Hematopoietic multipotent progenitor cell treated with erythropoietin and hydrocortisone succinate and interleukin-3 and kit ligand, for 8 days (in vitro differentiated cells): ENCODE measurements at places on chromosomes 11 and 22.

DNA sequence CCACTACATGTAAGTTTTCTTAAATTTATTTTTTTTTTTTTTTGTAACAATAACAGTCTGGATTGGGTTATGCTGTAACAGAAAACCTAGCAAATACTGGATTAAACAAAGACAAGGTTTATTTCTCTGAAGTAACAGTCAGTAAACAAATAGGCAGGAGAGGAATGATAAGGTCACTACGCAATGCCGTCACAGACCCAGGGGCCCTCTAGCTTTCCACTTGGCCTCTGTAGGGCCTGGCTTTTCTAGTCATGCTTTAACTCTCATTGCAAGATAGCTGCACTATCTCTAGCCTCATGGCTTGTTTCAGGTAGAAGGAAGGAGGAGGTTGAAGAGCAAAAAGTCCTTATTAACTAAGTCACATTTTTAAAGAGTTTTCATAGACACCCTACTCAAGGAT lies 6.5 kb downstream of the OR10A6 start:
- no peak for DNase-seq

DNA sequence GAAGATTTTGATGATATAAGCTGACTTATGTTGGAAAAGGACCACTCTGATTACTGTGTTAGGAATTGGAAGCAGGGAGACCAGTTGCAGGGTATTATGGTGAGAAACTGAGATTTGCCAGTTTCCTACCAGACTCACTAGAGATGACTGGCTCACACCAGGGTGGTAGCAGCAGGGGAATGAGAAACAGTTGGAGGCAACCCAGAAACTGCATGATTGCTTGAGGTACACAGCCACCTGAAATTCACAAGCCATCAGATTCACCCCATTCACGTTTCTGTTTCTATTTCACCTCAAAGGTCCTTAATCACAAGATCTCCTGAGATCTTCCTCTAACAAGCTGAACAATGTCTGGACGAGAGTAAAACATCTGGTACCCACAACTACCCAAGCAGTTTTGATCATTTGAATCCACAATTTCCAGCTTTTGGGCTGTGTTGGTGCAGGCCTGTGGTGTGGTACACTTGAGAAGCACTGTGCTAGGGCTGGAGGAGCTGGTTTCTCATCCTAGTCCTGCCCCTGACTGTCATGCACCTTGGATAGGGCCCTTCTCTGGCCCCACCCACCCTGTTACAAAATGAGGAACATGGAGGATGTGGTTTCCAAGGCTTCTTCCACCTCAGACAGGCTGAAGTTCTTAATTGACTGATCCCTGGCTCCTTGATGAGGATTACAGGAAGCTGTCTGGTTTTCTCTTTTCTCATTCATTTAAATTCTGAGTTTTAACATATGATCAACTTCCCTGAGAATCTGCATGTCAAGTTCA lies 233.4 kb downstream of the INSC start:
- DNase-seq: no peak

- no peak for DNase-seq
These were observed 36.0 kb downstream of the ZBTB44 start for GRCh38 chr11:130278745-130279144.

GRCh38 chr11:20161230-20161918 lies 1.1 kb upstream of the DBX1 start:
- no peak for DNase-seq

DNA sequence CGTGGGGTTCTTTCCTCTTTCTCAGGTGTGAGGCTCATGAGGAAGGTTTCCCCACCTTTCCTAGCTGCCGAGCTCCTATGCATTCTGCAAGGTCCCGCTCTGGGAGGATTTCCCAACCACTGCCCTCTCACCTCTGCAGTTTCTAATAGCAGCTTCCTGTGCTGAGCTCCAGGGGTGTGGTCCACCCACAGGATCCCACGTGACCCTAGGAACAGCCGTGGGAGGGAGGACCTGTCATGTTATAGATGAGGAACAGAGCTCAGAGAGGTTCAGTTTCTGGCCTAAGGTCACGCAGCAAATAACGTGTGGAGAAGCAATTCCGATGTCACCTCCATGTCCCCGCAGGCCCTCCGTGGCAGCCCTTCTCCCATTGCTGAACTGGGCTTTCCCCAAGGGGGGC lies 38.5 kb downstream of the FLRT1 start:
- peak; percentile 27 for DNase-seq

DNA sequence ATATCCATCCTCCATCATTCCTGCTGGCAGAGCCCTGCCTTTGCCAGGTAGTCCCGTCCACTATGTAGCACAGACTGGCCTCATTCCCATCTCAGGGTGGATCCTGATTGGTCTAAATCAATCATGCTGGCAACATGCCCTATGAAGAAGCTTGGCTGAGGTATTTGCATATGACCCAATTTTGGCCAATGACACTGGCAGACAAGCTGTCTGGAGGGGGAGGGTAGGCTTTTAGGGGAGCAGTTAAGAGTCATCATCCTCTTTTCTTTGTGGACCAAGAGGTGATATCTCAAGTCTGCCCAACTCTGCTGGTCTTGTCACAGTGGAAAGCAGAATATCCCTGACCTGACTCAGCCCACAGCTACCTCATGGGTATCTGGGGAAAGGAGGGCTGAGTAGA lies 5.1 kb downstream of the CCDC89 start:
- DNase-seq: no peak

- no peak for DNase-seq
These were observed 67.2 kb downstream of the BMAL1 start for GRCh38 chr11:13344818-13345217.

GRCh38 chr11:46444305-46444704 lies 52.7 kb upstream of the CHRM4 start:
- DNase-seq: no peak

DNA sequence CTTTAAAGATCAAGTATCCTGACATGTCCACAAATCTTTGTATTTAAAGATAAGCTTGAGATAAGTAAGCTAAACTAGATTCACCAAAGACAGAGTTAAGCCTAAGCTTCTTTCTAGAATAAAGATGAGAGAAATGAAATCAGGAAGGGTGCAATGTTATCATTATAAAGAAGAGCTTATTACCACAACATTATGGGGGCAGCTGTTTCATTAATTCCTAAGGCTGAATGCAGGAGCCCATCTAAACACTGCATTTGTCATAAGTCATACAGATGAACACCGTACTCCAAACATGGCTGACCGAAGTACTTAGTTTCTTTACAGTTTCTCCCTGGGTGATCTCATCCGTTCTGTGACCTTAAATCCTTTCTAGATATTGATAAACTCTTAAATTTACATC lies 16.3 kb downstream of the FDX1 start:
- DNase-seq: no peak

- peak; percentile 58 for DNase-seq
These were observed 30.9 kb downstream of the ZFTA start for GRCh38 chr11:63737718-63738117.

DNA sequence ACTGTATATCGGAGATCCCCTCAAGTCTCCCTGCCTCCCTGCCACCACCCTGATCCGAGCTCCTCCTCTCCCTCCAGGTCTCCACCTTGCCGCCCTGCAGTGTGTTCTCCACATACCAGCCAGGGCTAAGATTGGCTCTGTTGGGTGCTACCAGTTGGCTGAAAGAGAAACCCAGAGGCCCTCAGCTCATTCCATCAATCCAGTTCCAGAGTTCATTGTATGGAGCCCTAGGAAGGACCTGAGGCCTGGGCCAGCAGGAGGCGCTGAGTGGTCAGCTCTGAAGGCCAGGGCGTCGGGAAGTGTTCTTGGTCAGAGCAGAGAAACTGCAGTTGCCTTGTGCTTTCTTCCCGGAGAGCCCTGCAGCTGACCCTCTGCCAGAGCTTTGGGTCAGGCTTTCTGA lies 2.2 kb upstream of the TOP3B start:
- DNase-seq: peak; percentile 18

DNA sequence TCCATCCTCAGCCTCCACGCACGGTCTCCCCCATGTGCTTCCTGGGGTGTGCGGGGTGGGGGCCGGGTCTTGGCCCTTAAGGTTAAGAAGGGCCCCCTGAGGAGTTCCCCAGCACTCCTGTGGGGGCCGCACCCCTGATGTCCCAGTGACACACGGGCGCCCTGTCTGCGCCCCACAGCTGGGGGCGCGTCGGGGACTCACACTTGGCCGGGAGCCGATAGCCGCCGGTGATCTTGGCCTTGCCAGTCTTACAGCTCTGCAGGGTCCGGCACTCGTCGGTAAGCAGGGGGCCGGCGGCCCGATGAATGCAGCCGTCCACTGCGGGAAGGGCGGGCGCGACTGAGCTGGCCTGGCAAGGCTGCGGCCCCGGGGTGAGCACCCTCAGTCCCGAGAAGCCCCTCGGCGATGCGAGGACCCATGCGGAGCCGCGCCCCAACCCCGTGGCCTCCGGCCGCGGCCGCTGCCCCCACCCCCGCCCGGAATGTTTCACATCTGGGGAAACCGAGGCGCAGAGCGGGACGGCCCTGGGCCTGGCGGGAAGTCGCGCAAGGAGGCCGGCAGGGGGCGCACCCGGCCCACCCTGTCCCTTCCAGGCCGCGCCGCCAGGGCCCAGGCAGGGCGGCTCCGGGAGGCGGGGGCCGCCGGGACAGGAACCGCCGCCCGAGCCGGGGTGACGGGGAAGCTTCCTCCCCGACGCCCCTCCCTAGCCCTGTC lies 13.9 kb downstream of the OTUB1 start:
- DNase-seq: peak; percentile 69

DNA sequence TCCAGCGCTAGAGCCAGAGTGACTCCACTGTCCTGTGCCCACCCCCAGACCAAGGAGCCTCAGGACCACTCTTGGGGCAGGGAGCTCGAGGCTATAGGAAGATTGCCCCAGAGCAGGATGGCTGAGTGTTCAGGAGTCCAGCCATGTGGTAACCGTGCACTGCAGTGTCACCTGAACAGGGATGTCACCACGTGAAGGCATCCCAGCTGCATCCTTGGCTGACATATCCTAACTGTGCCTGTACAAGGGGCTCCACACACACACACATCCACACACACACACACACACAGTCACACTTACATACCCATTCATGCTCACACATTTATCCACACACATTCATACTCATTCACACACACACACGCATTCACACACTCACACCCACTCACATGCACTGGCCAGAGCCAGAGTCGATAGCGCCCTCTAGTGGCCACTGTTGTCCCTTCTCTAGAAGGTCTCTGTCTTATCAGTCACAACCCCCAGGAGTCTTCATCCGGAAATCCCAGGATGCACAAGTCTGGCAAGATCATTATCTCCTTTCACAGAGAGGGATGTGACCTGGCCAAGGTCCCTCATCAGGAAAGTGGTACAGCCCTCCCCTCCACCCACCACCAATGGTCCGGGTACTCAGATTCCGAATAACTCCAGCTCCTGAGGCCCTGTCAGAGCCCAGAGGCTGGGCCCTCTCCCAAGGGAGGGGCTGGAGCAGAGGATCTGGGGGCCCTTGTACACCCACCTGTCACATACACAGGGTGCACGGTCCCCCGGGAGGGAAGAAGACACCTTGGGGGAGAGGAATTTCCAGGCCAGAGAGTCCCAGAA lies 55.1 kb downstream of the IGLL5 start:
- DNase-seq: peak; percentile 74

GRCh38 chr11:132685174-132685611 lies 847.1 kb downstream of the OPCML start:
- DNase-seq: no peak

DNA sequence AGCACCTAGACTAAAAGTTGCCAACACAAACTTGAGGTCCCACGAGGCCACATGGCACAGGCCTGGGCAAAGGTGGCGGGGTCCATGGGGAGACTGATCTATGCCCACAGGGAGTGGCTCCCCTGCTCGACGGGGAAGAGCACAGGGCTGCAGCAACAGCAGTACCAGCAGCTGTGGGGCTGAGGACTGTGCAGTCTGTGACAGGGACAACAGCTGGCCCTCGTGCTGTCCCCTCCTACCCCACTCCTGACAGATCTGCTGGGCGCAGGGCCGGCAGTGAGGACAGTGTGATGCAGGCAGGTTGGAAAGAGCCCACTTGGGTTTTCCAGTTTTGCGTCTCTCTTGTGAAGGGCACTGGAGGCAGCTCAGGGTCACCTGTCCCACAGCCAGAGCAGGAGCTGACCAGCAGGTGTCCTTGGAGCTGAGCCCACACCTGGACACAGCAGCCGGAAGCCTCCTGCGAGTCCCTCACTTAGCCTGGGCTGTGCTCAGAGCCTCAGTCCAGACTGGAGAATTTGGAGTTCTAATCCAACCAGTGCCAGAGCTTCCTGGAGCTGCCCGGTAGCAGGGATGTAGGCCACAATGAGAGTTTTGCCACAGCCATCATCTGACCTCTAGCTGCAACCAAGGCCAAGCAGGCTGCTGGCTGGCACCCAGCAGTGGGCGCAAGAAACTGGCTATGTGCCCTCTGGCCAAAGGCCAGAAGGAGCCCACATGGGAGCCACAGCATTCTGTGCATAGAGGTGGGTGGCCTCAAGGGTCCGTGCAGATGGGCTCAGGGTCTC lies 3.6 kb upstream of the GAS2L1 start:
- no peak for DNase-seq

GRCh38 chr11:79362821-79363220 lies 78.0 kb downstream of the TENM4 start:
- DNase-seq: no peak

DNA sequence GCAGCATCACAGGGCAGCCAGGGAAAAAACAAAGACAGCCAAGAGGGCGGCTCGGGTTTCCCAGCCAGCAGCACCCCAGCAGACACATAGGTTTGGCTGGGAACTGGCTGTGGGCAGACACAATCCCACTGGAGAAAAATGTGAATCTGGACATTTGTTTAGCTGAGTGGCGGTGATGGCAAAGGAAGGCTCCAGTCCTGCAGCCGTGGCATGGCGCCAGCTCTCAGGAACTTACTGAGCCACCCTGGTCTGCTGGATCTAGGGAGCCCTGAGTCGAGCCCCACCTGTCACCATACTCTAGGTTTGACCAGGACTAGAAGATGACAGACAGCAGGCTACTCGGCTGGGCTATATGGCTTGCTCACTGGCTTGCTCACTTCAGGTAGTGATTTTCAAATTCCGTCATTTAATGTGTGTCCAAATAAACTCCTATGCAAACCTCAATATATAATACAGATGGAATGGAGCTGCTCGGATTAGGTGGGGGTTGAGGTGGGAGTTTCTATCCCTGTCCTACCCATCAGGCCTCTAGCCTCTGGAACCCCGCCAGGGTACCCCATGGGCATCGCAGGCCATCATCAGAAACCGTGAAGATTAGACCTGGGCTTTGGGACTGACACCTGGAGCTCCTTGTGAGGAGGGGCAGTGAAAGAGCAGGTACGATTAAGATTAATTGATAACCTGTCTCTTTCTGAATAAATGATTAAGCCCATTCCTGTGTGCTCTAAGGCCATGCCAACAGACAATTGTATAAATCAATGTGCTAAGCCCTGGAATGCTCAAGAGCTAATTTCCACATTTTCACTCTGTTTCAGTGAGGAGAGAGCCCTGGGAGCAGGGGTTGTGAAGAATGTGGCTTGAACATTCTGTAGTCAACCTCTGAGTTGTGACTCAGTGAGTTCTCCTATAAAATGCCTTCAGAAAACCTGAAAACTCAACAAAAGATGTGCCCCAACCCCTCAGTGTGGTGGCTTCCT lies 42.5 kb downstream of the GALNT18 start:
- no peak for DNase-seq

- DNase-seq: no peak
These were observed 265.4 kb downstream of the CADM1 start for GRCh38 chr11:115238791-115239190.

- no peak for DNase-seq
These were observed 2.8 kb downstream of the PISD start for GRCh38 chr22:31659246-31659645.
